ENCODE measurements at places on chromosomes 1 and 21.

GRCh38 chr21:44291936-44292811 lies 6.5 kb downstream of the AIRE start:
- no peak for DNase-seq

- no peak for DNase-seq
These were observed 69.8 kb downstream of the MEGF6 start for GRCh38 chr1:3541465-3541864.

- DNase-seq, result no peak
These were observed 17.6 kb downstream of the GALNT2 start for GRCh38 chr1:230084408-230085177.

DNA sequence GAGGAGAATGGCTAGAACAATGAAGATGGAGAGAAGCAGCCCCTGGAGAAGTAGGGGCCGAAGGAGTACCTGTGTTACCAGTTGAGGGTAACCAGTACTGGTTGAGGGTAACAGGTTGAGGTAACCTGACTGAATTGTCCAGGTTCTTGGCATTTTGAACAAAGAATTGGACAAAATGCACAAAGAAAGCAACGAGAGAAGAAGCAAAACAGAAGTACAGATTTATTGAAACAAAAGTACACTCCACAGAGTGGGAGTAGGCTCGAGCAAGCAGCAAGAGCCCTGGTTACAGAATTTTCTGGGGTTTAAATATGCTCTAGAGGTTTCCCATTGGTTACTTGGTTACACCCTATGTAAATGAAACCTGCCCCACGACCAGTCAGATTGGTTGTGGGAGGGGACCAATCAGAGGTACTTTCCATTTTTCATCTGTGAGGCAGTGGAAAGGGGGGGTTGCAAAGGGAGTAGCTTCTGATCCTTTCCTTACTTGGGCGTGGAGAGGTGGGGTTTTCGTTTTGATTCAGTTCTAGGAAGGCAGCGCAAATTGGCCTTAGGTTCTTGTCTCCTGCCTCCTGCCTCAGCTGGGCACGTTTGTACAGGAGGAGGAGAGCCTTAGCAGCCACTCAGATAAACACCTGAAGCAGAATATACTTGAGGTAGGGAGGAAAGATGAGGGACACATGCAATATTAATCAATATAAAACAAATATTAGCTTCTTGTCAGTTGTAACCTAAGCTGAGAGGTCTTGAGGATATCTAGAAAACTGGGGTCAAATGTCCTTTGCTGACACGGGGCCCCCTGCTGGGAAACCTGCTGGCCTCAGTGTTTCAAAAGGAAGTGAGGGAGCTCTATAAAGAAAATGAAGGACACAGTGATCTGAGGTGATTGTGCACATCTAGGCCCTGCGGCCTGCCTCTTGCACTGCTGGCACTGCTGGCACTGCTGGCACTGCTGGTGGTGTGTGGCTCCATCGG lies 14.3 kb upstream of the LSM10 start:
- no peak for DNase-seq

DNA sequence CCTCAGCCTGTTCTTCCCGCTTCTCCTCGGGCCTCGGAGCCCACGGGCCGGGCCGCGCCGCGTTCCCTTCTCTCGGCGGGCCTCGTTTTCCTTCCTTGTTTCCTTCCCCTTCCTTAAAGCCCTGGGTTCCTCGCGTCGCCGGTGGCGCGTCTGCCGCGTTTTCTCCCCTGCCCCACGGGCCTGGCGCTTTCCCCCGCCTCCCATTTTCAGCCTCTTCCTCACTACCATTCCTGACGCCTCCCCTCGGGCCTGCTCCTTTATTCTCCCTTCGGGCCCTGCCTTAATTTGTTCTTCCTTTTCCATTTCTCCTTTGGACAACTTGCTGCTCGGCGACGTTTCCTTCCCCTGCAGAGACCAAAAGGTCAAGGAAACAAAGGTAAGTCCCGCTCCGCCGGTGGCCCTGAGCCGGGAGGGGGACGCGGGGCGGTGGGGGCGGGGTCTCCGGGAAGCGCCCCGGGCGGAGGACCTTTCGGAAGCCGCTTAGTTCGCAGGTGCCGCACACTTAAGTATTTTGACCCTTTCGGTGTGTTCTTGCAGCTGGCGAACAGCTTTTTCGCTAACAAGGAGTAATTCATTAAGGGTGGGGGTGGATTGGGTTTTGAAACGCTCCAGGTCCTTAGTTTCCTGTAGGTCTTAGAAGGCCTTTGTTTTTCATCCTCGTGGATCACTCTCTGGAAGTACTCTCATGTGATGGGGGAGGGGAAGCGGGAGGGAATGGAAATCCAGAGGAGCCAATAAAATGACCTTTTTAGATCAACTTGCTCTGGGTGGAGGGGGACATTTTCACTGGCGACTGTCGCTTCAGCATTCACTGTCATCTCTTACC lies 780 bp downstream of the YTHDF2 start:
- DNase-seq, result peak; percentile 63

DNA sequence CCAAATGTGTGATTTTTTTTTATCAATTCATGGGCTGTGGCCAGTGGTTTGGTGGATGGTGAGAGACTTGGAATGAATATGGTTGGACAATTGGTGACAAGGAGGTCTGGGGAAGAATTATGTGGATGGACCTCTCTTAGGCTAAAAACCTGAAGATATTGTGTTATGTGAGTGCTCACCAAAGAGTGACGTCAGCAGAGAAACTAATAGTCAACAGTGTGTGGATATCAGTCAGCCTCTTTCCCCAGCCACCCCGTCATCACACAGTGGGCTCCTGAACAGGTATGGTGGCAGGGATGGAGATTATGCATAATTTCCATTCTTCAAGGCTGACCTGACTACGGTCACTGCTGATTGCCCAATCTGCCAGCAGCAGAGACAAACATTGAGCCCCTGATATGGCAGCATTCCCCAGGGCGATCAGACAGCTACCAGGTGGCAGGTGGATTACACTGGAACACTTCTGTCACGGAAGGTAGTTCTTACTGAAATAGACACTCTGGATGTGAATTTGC lies 9.2 kb upstream of the OR2G2 start:
- no peak for DNase-seq

- DNase-seq, result no peak
These were observed 15.3 kb upstream of the ZSWIM5 start for GRCh38 chr1:45221716-45222115.

DNA sequence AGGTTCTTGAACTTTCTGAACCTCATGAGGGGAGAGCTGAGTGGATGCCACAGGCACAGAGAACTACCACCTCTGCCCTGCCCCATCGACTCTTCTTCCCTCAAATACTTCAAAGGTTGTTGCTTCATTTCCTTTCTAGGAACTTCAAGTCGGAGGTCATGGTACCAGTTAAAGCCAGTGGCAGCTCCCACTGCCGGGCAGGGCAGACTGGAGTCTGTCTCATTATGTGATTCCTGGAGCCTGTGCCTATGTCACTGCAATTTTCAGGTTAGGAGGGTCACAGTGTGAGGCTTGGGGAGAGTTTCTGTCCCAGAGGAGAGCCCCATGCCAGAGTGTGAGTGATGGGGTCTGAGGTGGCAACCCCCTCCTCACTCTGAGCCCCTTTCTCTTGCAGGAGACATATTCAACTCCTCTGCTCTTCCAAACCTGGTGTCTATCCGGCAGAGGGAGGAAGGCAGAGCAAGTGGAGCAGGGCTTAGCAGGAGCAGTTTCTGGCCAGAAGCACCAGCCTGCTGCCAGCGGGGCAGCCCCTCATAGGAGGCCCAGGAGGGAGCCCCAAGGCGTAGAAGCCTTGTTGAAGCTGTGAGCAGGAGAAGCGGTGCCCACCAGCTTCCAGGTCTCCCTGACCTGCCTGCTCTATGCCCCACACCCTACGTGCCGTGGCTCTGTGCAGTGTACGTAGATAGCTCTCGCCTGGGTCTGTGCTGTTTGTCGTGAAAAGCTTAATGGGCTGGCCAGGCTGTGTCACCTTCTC lies 29.3 kb downstream of the CAMK1G start:
- no peak for DNase-seq

- no peak for DNase-seq
These were observed 389.7 kb downstream of the LMO4 start for GRCh38 chr1:87718241-87718950.

DNA sequence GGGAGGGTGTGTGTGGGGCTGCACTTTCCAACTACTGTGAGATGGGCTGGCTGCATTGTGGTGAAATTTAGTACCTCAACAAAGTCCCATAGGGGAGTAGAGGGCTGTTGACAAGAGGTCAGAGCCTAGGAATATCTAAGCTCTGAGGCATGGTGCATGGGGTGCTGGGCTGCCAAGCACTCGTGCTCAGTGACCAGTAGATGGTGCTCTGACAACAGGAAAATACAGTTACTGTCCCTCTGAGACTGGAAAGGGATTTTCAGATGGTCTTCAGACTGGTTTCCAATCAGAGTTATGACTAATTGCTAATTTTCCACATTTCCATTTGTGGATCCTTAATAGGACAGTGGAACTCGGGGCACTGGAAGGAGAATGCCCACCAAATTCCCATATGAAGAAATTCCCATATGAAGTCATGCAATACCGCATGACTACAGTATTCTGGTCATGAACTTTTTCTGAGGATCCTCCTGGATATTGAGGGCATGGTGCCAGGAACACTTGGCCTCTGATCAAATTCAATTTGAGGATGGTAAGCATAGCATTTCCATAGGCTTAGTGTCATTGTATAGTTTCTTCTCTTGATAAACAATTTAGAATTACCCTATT lies 4.1 kb upstream of the CACNA1E start:
- peak; percentile 61 for DNase-seq

- DNase-seq, result no peak
These were observed 69.0 kb upstream of the KRTAP19-8 start for GRCh38 chr21:31107176-31107785.

Measured in neuronal stem cell (in vitro differentiated cells).